ENCODE measurements at places on chromosomes 4 and X.

- no peak for DNase-seq
Measured at GRCh38 chr4:94892051-94892450, 134.3 kb downstream of the BMPR1B start.

DNA sequence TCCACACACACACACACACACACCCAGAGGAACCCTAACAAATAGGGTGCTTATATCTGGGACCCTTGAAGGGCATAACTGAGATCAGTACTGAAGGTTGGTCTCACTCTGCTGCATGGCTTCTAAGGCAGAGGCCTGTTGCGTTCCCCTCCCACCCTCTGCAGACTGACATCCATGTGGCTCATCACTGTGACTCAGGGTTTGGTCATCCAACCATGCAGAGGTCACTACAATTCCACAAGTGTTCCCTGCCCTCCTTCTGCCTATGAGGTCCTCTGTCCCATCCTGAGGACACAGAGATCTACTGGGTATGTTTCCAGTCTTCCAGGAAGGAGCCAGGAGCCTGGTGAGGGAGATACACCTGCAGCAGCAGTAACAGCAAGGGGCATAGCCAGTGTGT is 55.8 kb downstream of the XAGE2 start:
- DNase-seq = no peak

DNA sequence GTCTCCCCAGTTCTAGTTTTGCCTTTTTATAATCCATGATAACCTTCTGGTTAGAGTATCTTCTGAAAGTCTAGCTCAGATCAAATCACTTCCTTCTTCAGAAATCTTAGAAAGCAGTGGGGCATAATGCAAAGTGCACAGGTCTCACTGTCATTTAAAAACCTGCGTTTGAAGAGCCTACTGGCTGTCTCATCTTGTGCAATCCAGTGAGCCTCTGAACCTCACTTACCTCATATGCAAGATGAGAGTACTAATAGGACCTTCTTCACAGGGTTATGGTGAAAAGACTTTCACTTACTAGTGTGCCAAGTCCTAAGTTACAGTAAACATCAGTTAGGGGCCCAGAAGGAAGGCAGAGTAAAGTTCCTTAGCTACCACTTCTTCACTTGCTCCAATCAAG is 131.4 kb downstream of the ENOX2 start:
- no peak for DNase-seq

- DNase-seq = no peak
Measured at GRCh38 chr4:38762560-38762959, 20.2 kb downstream of the TLR10 start.

GRCh38 chrX:114038358-114038757 is 545.5 kb upstream of the HTR2C start:
- no peak for DNase-seq

DNA sequence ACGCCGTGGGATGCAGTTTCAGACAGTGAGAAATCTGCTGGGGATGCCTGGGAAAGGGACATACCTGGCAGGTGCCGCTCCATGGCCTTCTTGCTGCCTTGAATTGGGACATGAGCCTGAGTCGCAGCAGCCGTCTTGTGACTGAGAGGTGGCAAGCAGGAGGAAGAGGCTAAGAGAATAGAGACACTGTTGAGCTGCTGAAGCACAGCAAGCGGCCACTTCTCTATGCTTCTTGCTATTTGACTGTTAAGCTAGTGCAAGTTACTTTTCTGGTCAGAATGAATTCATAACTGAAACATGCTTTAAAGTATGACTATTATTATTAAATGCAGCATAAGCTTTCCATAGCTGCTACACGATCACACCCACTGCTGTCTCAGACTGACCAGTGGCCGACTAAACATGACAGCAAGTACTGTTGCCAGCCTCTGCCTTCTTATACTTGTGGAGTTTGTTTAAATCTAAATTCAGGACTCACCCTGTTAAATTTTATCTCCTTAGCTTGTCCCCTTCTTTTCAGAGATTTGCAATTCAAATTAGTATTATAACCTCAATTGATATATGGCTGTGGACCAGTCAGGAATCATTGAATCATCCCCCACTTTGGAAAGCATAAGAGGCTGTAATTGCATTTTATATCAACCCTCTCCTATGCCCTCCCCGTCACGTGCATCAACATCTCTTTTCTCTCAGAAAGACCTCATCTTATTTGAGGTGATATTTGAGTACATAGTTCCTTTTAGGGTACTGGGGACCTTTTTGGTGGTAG is 24.8 kb upstream of the ACSL1 start:
- DNase-seq = no peak

GRCh38 chr4:37665333-37666320 is 20.5 kb downstream of the RELL1 start:
- DNase-seq = no peak
